ENCODE measurements at places on chromosomes 6 and 20. TPM values are rescaled to one million over a fixed set of nuclear protein-coding genes. Genes with fewer than 3 reads are reported as not detected.

The COL19A1 gene
- not detected for total RNA-seq

The RNF182 gene
- total RNA-seq: 2.5 TPM

The GPLD1 gene
- under 0.01 TPM for total RNA-seq

The LY6G5C gene
- total RNA-seq: 0.51 TPM

The SYCP2 gene
- 0.51 TPM for total RNA-seq

The RFX6 gene
- not detected for total RNA-seq

The CRISP3 gene
- total RNA-seq: not detected

The SLPI gene
- 0.17 TPM for total RNA-seq

The TFAP2C gene
- not detected for total RNA-seq

The TPMT gene
- total RNA-seq: 17.5 TPM

All from fibroblast of lung (primary cell).